ENCODE measurements at places on chromosomes 2 and 18.

DNA sequence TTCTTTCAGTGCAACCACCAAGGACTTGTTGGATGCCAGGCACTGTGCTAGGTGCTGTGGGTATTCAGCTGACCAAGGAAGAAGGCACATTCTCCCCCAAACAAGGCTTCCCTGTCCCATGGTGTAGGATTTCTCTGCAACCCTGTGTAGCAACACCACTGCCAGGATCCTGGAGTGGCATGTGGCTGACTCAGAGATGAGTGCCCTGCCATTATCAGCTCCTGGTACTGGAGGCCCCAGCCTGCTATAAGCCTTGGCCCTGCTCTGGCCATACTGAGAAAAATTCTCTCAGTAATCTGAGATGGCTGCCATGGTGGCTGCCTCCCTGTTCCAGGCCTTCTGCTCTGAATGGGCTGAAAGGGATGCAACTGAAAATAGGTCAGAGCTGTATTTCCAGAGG, 4.3 kb downstream of the SMYD5 start:
- DNase-seq, result no peak

GRCh38 chr2:152646775-152647174, 70.5 kb downstream of the PRPF40A start:
- DNase-seq, result no peak

DNA sequence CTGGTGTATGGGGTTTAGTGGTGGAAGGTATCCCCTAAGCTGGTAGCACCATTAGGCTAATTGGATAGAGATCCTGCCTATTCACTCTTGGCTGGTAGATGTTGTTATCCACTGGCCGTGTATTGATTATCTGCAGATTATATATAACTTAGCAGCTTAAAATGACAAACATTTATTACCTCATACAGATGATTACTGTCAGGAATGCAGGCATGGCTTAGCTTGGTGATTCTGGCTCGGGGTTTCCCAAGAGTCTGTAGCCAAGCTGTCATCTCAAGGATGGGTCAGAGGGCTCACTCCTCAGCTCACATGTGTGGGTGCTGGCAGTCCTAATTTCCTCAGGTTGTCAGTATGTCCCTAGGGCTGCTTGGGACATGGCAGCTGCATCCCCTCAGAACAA, 465.8 kb downstream of the PARD3B start:
- no peak for DNase-seq

- no peak for DNase-seq
Measured at GRCh38 chr2:101173707-101174295, 22.6 kb upstream of the TBC1D8 start.

GRCh38 chr2:128465246-128466170, 146.8 kb upstream of the HS6ST1 start:
- no peak for DNase-seq

DNA sequence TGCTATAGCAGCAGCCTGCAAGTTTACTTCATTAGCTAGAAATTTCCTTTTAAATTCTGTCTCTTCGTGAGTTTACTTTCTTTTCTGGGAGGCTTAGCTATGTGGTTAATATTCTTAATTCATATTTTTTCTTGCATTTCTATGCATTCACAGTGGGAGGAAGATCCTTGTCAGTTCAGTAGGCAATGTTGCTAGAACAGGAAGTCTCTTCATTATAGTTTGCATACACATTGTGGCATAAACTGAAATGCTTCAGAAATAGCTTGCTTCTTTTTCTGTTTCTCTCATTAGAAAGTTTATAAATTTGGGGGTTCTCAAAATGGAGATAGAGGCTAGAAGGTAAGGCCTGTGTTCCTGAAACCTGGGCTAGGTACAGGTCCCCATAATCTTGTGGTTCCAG, 8.1 kb upstream of the ARHGAP15 start:
- DNase-seq, result no peak
